IMR-90 (cell line): ENCODE measurements at places on chromosomes 12 and 14. TPM values are rescaled to one million over a fixed set of nuclear protein-coding genes. Genes with fewer than 3 reads are reported as not detected.

Gene PLEKHH1
- total RNA-seq = under 0.01 TPM in 2 replicates

Gene C12orf54
- not detected in 2 replicates for total RNA-seq

Gene KRT6B
- total RNA-seq = not detected in 2 replicates

- DNase-seq = no peak
Observed at GRCh38 chr14:91879196-91879595, 11.9 kb upstream of the TC2N start.

DNA sequence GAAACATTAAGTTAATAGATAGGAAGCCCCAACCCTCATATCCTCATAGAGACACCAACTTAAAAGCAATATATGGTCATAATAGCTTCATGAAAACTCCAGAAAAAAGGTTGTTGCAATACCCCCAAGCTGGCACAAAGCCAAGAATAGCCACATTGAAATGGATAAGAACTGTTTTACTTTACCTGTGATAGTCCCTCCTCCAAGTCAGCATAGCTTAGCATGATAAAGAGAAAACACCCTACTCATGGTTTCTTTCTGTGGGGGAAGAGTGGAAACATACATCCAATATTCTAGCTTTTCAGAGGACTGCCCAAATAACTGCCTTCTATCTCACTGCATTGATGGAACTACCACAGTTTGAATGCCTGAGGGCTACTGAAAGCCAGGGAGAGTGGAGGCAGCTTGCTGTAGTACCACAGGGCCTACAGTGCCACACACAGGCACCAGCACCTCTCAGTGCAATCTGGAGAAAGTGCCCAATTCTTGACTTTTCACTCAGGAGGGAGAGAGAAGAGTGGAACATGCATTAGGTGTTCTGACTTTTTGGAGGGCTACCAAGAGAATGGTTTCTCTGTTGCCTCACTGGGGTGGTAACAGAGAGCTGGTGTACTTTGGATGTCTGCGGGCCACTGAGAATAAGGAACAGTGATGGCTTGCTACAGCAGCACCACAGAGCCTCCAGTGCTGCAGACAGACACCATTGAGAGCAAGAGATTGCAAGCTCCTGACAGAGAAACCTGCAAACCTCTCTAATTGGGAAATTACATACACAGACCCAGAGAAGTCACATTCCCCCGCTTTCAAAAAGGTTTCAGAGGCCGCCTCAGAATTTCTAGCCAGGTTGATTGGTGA is 157.1 kb upstream of the GARIN2 start:
- no peak for DNase-seq
